ENCODE measurements at places on chromosomes 2 and 18.
A peak's percentile ranks its signal among the peaks of the same experiment; 100 is the strongest.

DNA sequence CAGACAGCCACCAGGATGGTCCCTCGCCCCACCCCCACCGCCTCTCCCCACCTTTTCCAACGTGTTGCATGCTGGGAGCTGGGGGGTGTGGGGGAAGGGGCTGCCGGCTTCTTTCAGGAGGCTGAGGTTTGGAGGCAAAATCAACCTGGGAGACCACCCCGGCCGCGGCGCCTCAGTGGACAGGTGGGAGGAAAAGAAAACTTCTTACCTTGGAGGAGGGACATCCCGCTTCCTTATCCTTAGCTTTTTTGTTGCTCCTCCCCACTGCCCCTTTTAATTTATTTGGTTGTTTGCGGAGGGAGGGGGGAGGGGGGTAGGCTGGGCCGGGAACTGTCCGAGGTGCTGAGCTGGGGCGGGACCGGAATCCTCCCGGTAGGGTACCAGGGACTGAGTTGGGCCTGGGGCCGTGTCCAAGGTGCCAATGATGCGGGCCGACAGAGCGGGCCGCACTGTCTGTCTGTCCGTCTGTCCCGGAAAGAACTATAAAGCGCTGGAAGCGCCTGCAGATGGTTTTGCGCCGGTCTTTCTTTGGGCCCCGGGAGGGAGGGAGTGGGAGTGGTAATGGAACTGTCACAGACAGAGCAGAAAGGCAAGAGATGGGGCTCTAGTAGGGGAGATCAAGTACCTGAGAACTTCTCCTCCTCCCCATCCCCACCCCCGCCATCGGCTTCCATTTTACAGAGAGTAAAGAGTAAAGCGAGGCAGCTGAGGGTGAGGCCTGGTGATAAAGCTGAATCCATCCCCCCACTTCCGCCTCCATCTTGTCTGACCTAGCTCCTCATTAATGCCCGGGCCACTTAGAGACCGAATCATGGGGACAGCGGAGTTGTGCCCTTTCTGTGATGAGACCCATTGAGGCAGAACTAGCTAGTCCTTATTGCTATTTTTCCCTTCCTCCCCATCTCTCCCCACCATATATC lies 2.4 kb downstream of the CDK5R2 start:
- DNase-seq: no peak
- H3K36me3 ChIP-seq: no peaks in the 10 kb centered on the region
- no peak overlapping the region for H3K4me3 ChIP-seq
- H3K27ac ChIP-seq: no peak overlapping the region

- no peak for DNase-seq
- H3K27me3 ChIP-seq: no peaks in the 10 kb centered on the region
- H3K4me3 ChIP-seq: no peak overlapping the region
- no peaks in the 10 kb centered on the region for H3K36me3 ChIP-seq
- no peak overlapping the region for H3K27ac ChIP-seq
Measured at GRCh38 chr18:36212301-36213171, 25.2 kb downstream of the MOCOS start.

GRCh38 chr2:134432435-134432883 lies 178.6 kb downstream of the MGAT5 start:
- peak; percentile 48 for DNase-seq
- peaks cover 8% of the 10 kb centered on the region for H3K4me1 ChIP-seq
- no peak overlapping the region for H3K27ac ChIP-seq
- no peaks in the 10 kb centered on the region for H3K36me3 ChIP-seq
- no peak overlapping the region for H3K4me3 ChIP-seq

DNA sequence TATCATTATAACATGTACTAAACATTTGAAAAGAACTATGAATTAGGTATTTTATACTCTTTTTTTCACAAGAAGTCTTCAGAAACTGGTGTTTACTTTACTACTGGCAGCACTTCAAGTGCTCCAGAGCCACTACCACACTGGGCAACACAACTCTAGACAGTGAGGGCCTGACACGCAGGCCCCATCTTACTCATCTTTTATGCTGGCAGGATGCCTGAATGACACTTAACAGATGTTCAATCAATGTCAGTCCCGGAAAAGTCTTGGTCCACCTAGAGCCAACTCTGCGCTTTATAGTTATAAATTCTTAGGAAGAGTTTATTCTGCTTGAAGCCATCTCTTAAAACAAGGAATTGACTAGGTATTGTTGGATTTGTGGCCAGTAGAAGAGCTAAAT lies 8.7 kb upstream of the WIPF1 start:
- H3K36me3 ChIP-seq: no peaks in the 10 kb centered on the region
- H3K27ac ChIP-seq: no peak overlapping the region
- no peaks in the 10 kb centered on the region for H3K27me3 ChIP-seq
- no peak for DNase-seq

- H3K36me3 ChIP-seq: no peaks in the 10 kb centered on the region
- no peak overlapping the region for H3K4me3 ChIP-seq
- H3K27ac ChIP-seq: no peak overlapping the region
- no peaks in the 10 kb centered on the region for H3K27me3 ChIP-seq
- H3K4me1 ChIP-seq: no peaks in the 10 kb centered on the region
Measured at GRCh38 chr2:37563375-37564015, 107.9 kb downstream of the CDC42EP3 start.

DNA sequence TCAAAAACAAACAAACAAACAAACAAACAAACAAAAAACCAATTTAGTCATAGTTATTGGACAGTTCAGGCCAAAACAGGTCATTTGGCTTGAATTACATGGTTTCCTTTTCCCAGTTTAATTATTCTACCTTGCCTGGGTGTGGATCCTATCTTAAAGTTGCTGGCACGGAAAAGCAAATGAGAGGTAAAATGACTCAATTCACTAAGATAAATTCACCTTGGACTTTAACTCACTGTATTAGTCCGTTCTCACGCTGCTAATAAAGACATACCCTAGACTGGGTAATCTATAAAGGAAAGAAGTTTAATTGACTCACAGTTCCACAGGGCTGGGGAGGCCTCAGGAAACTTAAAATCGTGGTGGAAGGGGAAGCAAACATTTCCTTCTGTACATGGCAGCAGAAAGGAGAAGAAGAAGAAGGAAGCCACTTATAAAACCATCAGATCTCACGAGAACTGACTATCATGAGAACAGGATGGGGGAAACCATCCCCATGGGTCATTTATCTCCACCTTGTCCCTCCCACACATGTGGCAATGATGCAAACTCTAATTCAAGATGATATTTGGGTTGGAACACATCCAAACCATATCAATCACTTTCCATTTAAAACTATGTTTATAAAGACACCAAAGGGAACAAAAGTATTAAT lies 22.5 kb upstream of the TRAPPC8 start:
- DNase-seq: no peak
- H3K36me3 ChIP-seq: no peaks in the 10 kb centered on the region
- H3K27ac ChIP-seq: no peak overlapping the region
- no peaks in the 10 kb centered on the region for H3K4me1 ChIP-seq
- no peaks in the 10 kb centered on the region for H3K27me3 ChIP-seq

DNA sequence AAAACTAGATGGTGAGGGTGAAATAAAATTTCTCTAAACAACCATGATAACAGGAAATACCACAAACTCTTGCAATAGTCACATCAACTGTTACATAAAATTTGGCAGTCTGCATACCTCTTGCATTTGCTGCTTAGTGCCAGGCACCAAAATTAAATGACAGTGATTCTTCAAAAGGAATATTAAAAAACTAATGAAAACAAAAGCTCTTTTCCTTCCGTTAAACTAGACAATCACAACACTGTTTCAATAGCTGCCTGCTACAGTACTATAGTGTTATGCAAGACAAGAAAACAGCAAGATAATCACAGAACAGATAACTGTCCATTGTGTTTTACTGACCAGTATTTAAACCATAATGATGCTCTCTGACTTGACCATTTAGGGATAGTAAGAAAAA lies 239.0 kb upstream of the SMAD7 start:
- H3K4me1 ChIP-seq: no peaks in the 10 kb centered on the region
- H3K4me3 ChIP-seq: no peak overlapping the region
- no peaks in the 10 kb centered on the region for H3K27me3 ChIP-seq
- no peak for DNase-seq
- H3K27ac ChIP-seq: no peak overlapping the region

DNA sequence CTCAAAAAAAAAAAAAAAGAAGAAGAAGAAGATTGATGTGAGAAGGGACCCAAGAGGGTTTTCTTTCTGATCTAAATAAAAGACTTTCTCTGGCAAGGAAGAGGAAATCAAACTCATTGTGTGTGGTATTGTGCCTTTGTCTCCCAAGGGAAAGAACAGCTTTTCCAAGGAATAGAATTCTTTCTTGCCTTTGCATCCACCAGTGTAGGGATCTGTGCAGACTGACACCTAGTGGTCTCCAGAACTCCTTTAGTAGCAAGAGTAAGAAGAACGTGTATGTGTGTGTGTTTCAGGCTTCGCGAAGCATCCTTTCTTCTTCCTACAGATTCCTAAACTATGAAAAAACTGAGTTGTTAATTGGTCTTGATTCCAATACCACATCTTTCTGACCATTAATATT lies 33.5 kb upstream of the CRIM1 start:
- H3K4me1 ChIP-seq: no peaks in the 10 kb centered on the region
- no peaks in the 10 kb centered on the region for H3K27me3 ChIP-seq
- H3K27ac ChIP-seq: no peak overlapping the region
- DNase-seq: peak; percentile 81
- no peak overlapping the region for H3K4me3 ChIP-seq

DNA sequence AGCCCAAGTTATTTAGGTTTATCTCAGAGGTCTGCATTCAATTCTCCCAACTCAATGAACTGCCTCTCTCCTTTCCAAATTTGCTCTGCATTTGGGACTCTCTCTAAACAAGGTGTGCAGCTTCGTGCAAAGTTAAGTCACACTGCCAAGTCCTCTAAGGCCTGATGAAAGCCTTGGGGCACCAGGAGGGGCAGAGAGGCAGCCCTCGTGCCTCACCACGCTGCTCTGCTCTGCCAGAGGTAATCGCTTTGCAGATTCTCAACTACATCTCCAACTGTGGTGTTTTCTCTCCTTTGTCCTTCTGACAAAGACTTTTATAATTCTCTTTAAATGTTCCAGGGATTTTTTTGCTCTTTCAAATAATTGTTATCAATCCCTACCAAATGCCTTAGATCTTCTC lies 283.0 kb downstream of the MEIS1 start:
- no peaks in the 10 kb centered on the region for H3K36me3 ChIP-seq
- no peak overlapping the region for H3K27ac ChIP-seq
- H3K4me3 ChIP-seq: no peak overlapping the region
- H3K4me1 ChIP-seq: no peaks in the 10 kb centered on the region

- H3K36me3 ChIP-seq: no peaks in the 10 kb centered on the region
- no peak overlapping the region for H3K4me3 ChIP-seq
- no peak overlapping the region for H3K27ac ChIP-seq
- no peaks in the 10 kb centered on the region for H3K4me1 ChIP-seq
Measured at GRCh38 chr2:41884718-41885117, 163.1 kb upstream of the PKDCC start.

- no peaks in the 10 kb centered on the region for H3K36me3 ChIP-seq
- no peaks in the 10 kb centered on the region for H3K4me1 ChIP-seq
- H3K4me3 ChIP-seq: no peak overlapping the region
- H3K27me3 ChIP-seq: no peaks in the 10 kb centered on the region
- no peak overlapping the region for H3K27ac ChIP-seq
- DNase-seq: no peak
Measured at GRCh38 chr2:9336576-9337314, 86.6 kb downstream of the ITGB1BP1 start.

- no peak overlapping the region for H3K27ac ChIP-seq
- H3K36me3 ChIP-seq: no peaks in the 10 kb centered on the region
- H3K27me3 ChIP-seq: no peaks in the 10 kb centered on the region
- peaks cover 6% of the 10 kb centered on the region for H3K4me1 ChIP-seq
- peak; percentile 77 for DNase-seq
Measured at GRCh38 chr2:129757915-129758783, 221.3 kb upstream of the RAB6C start.

DNA sequence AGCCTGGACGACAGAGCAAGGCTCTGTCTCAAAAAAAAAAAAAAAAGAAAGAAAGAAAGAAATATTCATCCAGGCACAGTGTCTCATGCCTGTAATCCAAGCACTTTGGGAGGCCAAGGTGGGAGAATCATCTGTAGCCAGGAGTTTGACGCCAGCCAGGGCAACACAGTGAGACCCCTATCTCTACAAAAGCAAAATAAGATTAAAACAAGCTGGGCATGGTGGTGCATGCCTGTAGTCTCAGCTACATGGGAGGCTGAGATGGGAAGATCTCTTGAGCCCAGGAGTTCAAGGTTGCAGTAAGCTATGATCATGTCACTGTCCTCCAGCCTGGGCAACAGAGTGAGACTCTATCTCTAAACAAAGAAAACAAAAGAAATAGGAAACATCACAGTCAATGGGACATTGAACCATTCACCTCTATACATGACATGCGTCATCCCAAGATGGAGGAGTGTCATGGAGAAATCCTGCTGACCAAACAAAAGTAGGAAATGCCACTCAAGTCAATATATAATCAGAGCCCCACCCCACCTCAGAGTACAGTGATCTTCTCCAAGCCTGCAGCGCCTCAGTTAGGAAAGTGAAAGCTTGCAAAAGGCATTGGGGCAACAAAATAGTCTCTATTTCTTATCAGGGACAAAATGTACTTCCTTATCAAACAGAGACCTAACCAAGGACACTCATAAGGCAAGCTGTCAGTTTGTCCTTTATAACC lies 9.8 kb downstream of the FEV start:
- H3K4me3 ChIP-seq: no peak overlapping the region
- H3K27me3 ChIP-seq: peaks cover 5% of the 10 kb centered on the region
- DNase-seq: no peak
- no peaks in the 10 kb centered on the region for H3K4me1 ChIP-seq
- no peak overlapping the region for H3K27ac ChIP-seq

- no peak overlapping the region for H3K4me3 ChIP-seq
- no peak for DNase-seq
- no peaks in the 10 kb centered on the region for H3K36me3 ChIP-seq
- no peak overlapping the region for H3K27ac ChIP-seq
Measured at GRCh38 chr2:223621901-223622300, 19.7 kb upstream of the SCG2 start.

DNA sequence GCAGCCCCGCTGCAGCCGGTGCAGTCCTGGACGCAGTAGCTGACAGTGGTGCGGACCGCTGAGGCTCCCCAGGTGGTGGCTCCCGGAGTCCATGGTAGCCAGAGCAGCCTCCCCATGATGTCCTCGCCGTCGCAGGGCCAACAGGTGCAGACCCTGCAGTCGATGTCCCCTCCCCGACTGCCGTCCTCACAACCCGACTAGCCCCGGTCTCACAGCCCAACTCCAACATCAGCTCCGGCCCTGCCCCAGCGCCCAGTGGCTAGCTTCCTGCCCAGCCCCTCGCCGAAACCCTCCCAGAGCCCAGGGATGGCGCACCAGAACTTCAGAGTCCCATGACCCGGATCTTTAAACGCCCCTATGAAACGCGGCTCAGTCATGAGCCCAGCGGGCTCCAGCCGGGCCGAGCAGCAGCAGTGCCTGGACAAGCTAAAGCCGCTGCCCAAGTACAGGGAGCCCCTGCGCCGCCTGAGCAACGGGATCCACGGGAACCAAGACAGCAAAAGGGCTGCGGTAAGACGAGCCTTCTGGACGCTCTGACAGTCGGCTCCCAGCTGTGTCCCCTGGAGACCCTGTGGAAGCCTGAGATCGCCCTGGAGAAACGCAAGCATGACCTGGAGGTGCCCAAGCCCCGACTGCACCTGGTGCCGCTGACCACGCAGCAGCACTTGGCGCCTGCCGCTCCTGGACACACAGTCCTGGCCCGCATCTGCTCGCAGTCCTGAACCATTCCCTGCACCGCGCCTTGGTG lies 53.8 kb upstream of the TUBA3E start:
- no peak overlapping the region for H3K4me3 ChIP-seq
- H3K27me3 ChIP-seq: no peaks in the 10 kb centered on the region
- no peaks in the 10 kb centered on the region for H3K36me3 ChIP-seq
- H3K4me1 ChIP-seq: no peaks in the 10 kb centered on the region
- H3K27ac ChIP-seq: no peak overlapping the region
- DNase-seq: no peak

GRCh38 chr2:173149491-173149890 lies 73.8 kb downstream of the MAP3K20 start:
- H3K4me1 ChIP-seq: peaks cover 10% of the 10 kb centered on the region
- H3K27ac ChIP-seq: no peak overlapping the region
- no peak for DNase-seq
- no peak overlapping the region for H3K4me3 ChIP-seq
- H3K36me3 ChIP-seq: no peaks in the 10 kb centered on the region
- H3K27me3 ChIP-seq: no peaks in the 10 kb centered on the region
